ENCODE measurements at places on chromosomes 12 and 14.

DNA sequence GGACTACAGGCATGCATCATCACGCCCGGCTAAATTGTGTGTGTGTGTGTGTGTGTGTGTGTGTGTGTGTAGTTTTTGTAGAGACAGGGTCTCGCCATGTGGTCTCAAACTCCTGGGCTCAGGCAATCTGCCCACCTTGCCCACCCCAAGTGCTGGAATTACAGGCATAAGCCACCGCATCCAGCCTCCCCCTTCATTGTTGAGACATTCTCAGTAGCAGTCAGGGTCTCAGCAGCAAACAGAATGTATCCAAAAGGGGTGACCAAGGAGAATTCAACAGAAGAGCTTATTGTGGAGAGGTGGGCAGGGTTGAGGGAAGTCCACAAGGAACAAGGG, 37.3 kb upstream of the PLEKHG6 start:
- no peak for DNase-seq

GRCh38 chr12:101042211-101042610, 167.8 kb downstream of the SLC5A8 start:
- no peak for DNase-seq

- no peak for DNase-seq
These were observed 4.7 kb downstream of the FLRT2 start for GRCh38 chr14:85534458-85535293.

DNA sequence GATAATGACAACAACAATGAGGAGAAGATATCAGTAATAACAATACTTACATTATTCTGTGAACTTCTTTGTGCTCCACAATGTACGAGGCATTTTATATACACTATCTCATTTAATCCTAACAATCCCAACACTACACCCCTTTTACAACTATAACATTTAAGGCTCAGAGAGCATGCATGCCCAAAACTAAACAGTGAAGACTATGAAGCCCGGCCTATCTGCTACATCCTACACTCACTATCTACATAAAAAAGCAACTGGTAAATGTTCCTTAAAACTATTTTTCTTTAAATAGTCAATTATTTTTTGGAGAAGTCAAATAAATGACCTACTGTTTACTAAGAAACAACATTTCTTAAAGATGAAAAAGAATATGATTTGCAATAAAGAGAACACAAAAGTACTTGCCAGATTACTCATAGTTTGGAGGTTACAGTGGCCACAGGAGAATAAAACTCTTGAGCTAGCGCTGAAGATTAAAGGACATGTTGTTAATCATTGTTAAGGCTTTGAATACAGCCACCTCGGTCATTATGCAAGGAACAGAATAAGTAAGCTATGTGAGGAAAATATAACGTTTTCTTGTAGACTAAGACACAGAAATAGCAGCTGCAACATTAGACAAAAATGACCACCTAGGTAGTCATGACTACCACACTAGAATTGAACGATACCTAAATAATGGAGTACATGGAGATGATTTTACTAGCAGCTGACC, 56.7 kb downstream of the EPS8 start:
- no peak for DNase-seq

- no peak for DNase-seq
These were observed 37.6 kb downstream of the SPATA7 start for GRCh38 chr14:88422919-88423650.

DNA sequence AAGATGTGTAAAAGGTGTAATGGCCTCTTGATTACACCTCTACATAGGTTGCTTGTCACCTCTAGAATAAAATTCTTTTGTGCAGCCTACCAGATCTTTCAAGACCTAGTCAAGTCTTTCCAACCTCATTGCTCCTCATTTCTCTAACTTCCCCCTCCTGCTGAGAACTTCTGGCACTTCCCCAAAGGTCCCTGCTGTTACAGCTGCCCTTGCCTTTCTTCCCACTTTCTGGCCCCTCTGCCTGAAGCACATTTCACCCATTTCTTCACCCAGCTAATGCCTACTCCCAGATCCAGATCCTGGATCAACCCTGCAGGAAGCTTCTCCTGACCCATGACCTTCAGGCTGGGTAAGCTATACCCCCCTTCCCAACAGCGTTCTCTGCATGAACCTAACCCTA, 1.5 kb downstream of the TSHR start:
- peak; percentile 5 for DNase-seq

- DNase-seq, result no peak
These were observed 9.8 kb upstream of the CLECL1 start for GRCh38 chr12:9742661-9743060.

- peak; percentile 63 for DNase-seq
These were observed 67.9 kb upstream of the ATF1 start for GRCh38 chr12:50695961-50696360.

GRCh38 chr12:132045751-132046150, 96.0 kb downstream of the EP400 start:
- DNase-seq, result no peak

GRCh38 chr12:106861984-106862916, 87.8 kb downstream of the RIC8B start:
- no peak for DNase-seq

GRCh38 chr12:77938301-77938700, 107.6 kb downstream of the NAV3 start:
- DNase-seq, result no peak

Data from OCI-M1 (cell line).